ENCODE measurements at places on chromosomes 3 and 15.

DNA sequence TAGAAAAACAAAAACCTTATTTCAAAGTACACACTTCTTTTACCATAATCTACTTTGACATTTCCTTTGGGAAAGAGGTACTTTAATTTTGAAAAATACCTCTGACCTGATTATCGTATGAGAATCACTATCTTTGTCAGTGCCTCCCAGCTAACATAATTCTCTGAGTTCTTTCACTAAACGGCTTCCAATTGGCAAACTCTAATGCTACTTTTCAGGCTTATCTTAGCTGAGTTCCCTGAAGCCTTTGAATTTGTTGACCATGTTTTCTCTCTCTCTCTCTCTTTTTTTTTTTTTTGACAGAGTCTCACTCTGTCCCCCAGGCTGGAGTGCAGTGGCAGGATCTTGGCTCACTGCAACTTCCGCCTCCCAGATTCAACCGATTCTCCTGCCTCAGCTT is 312.8 kb downstream of the ZPLD1 start:
- DNase-seq = no peak

GRCh38 chr3:184133840-184134745 is 1.1 kb upstream of the EIF2B5 start:
- no peak for DNase-seq

GRCh38 chr3:184242297-184242685 is 6.5 kb downstream of the ALG3 start:
- no peak for DNase-seq

DNA sequence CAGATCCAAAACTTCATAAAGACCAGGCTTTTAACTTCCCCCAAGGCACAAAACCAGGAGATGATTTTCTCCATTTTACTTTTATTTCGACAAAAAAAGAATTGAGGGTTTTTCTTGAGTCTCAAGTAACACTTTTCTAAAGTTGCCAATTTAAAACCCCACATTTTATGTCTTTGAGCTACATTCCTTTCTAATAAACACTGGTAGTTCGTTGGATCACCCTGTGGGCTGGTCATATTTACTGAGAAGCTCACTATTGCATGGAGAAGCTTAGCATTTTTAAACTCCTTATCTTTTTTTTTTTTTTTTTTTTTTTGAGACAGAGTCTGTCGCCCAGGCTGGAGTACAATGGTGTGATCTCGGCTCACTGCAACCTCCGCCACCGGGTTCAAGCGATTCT is 255.1 kb upstream of the TPM1 start:
- DNase-seq = no peak

GRCh38 chr3:30123224-30123623 is 483.2 kb upstream of the TGFBR2 start:
- DNase-seq = no peak
